NCI-H2107 (cell line): ENCODE measurements at places on chromosomes 1 and 21.

DNA sequence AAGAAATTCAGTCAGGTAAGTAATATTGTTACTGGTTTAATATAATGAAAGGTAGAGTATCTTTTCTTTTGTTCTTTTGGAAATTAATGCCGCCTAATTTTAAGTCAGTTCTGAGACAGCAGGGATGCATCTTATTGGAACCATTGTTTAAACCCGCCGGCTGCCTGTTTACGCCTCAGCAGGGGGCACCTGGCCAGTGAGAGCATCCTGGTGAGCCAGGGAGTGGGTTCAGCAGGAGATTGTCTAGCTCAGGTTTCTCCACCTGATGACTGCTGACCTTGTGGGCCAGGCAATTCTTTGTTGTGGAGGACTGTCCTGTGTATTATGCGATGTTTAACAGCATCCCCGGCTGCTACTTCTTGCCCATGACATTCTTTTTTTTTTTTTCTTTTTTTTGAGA is 30.2 kb downstream of the CHAF1B start:
- no peak for DNase-seq

GRCh38 chr1:53862507-53862906 is 24.4 kb upstream of the NDC1 start:
- DNase-seq: no peak

DNA sequence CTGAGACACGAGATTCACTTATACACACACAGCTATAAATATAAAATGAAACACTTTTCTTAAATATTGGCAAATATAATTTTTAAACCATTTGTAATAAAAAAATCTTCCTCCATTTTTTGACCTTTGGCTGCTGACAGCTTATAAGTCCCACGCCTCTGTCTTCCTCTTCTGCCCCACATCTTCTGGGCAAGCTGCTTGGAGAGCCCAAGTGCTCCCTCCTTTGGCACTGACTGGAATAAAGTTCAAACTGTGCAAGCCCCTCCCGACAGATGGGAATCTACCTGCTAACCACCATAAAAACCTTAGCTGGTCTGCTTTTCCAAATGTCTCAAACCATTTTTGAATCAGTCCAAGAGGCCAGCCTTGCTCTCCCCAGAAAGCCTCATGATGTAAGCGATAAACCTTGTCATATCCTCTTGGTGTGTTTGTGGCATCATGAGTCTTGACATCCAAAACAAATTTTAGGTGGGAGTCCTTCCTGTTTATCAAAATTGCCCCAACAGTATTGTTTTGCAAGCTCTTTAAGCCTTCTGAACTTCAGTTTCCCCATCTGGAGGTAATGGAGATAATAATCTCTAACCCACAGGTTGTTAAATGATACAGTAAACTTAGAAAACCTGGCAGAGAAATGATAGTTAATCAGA is 99.8 kb downstream of the SNX7 start:
- DNase-seq: no peak

DNA sequence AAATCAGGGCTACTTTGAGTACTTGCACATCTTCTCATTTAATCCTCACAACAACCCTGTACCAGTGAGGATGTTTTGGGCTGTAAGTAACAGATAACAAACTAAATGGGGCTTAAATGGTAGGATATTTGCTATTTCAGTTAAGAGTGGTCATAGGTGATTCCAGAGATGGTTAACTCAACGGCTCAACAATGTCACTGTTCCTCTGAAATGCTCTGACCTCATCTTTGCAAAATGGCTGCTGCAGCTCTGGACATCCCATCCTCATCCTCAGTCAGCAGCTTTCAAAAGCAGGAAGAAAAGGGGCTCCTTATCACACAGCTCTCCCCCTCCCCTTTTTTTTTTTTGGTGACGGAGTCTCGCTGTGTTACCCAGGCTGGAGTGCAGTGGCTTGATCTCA is 1.5 kb downstream of the LDLRAD2 start:
- no peak for DNase-seq

DNA sequence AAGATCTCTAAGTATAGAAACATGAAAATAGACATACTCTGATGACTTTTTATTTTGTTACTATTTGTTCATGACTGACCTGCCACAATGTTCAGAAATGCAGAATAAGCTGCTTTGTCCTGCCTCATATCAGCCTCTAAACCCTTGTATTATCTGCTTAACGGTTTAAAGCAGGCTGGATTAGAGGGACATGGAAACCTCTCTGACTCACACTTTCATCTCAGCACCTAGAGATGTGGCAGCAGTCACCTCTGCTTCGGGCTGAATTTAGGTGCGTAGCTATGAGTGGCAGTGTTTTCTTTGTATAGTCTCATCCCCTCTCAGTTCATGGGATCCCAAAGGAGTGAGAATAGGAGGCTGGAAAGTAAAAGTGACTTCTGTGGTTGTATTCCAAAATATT is 255.4 kb downstream of the RGS7 start:
- DNase-seq: no peak

- no peak for DNase-seq
These were observed 10.2 kb upstream of the BECN2 start for GRCh38 chr1:241947354-241947753.

DNA sequence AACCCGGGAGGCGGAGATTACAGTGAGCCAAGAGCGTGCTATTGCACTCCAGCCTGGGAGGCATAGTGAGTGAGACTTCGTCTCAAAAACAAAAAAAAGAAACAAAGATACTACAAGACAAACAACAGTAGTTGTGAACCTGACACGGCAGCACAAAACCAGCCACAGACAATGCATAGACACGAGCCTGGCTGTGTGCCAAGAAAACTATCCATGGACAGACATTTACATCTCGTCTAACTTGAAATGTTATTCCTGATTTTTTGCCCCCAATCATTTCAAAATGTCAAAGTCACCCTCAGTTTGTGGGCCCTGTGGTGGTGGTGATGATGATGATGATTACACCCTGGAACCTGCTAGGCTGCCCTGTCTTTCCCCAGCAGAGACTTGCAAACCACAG is 6.3 kb downstream of the KLHL21 start:
- DNase-seq: no peak

DNA sequence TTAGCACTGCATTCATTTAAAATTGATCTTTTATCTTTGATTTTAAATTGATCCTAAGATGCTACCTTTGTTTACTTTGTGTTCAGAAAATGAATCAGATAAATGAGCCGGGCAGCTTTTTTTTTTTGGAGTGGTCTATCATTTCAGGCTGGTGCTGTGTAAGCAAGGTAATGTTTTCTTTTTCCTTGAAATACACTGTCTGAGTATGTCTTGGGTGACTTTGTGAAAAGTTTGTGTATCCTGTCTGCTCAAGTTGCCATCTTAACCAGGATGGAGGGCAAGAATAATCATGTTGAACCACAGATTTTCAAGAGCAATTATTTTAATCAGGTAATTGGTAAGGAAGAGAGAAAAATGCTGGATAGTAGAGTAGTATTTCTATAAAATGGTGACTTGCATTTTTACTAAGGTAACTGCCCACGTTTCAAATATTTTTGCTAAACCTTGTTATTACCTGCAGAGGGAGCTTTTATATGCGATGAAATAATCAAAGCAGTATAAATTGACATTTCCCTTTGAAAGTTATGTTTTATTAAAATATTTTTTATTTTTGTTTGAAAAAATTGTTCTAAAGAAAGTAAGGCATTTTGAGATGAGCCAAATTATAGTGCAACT is 11.1 kb downstream of the ADGRL2 start:
- no peak for DNase-seq

GRCh38 chr21:44314561-44314960 is 14.7 kb downstream of the PFKL start:
- no peak for DNase-seq

- DNase-seq: no peak
These were observed 29.2 kb upstream of the SLC44A5 start for GRCh38 chr1:75640137-75640536.

DNA sequence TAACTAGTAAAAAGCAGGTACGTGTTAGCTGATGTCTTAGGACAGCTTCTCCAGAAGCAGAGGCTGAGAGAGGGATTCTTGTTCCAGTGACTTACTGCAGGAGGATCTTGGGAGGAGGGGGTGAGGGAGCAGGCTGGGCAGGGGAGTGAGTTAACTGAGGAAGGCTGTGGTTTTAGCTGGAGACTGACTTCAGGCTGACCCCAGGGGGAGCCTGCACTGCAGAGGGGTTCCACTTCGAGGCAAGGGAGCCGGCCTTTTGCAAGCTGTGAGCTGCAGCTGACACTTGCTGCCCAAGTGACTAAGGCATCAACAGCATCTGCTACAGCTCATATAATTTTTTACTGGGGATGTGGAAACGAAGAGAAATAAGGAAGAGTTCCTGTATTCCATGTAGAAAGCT is 50.4 kb upstream of the SOD1 start:
- DNase-seq: no peak

- DNase-seq: no peak
These were observed 119.4 kb downstream of the PRDM16 start for GRCh38 chr1:3188150-3188971.

GRCh38 chr1:19514391-19514831 is 29.1 kb upstream of the CAPZB start:
- DNase-seq: no peak

GRCh38 chr1:26696654-26697430 is 1.0 kb downstream of the ARID1A start:
- no peak for DNase-seq

DNA sequence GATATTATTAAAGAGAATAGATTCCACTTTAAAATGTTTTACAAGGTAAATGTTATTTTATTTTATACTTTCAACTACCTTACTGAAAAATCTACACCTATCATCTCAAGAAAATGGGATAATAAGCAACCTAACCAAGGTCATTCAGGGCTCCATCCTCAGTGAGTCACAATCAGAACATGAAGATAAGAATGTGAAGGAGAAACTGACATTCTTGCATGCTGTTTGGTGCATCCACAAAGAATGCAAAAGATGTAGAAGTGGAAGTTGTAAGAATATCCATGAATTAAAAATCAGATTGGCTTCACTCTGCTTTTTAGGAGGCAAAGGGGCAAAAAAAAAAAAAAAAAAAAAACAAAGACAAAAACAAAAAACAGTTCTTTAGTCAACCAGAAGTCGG is 6.5 kb downstream of the WARS2 start:
- DNase-seq: no peak

- DNase-seq: no peak
These were observed 89.0 kb downstream of the NFIA start for GRCh38 chr1:61171346-61171745.

DNA sequence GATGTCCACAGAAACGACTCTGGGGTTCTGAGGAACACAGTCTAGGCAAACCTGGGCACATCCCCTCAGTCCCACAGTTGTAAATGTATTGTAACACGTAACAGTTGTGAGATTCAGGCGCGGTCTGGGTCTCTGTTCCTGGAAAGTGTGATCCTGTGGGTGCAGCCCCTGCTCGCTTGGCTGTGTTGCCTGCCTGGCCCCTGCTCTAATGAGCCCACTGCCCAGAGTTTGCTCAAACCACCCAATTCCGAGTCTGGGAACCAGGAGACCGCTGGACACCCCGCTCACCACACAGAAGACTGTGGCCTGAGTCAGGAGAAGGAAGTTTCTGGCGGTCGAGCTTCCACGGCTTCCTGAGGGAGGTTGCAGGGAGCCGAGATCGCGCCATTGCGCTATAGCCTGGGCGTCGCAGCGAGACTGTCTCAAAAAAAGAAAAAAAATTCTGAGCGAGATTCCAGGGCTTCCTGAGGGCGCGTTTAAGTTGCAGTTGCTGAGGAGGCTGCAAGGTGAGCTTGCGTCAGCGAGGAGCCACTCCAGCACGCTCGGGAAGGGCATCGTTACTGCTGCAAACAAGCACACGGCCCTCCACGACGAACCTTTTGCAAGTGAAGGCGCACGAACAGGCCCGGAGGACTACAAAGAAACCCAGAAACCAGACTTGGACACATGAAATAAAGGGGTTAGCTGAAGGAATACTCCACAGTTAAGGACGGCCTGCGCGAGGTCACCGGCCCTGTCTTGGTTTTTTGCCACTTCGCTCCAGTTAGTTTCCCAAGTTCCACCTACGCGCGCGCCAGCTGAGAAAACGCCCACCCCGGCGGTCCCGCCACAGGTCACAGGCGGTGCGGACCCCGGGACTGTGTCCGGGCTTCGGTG is 1.1 kb downstream of the C21orf58 start:
- no peak for DNase-seq

DNA sequence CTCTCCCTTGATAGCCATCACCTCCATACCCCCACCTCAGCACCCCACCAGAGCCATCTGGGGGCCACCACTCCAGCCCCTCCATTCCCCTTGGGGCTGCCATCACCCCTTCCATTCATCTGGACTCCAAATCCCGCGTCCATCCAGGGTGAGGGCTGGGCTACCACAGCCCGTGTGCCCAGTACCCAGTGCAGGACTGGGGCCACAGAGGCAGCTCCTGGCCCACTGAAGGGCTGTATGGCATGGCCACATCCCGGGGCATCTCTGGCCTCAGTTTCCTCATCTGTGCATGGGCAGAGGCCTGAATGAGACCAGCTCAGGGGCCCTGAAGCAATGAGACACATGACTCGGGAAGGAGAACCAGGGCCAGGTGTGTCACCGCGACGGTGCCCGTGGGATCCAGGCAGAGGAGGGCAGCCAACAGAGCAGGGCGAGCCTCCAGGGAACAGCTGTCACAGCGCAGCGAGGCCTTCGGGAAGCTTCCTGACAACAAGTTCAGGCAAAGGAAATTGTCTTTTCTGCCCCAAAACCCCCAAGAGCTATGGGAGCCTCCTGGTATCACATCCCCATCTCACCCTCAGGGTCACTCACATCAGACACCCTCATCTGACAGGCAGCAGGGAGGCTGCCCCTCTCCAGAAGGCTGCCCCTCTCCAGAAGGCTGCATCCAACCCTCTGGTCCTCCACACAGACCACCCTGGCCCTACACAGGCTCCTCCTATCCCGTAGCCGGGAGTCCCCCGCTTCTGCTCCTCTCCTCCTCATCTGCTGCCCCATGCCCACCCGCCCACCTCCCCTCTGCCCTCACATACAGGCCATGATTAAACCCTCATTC is 76.3 kb downstream of the MEGF6 start:
- no peak for DNase-seq

- no peak for DNase-seq
These were observed 885 bp downstream of the AHCYL1 start for GRCh38 chr1:109985247-109986053.

DNA sequence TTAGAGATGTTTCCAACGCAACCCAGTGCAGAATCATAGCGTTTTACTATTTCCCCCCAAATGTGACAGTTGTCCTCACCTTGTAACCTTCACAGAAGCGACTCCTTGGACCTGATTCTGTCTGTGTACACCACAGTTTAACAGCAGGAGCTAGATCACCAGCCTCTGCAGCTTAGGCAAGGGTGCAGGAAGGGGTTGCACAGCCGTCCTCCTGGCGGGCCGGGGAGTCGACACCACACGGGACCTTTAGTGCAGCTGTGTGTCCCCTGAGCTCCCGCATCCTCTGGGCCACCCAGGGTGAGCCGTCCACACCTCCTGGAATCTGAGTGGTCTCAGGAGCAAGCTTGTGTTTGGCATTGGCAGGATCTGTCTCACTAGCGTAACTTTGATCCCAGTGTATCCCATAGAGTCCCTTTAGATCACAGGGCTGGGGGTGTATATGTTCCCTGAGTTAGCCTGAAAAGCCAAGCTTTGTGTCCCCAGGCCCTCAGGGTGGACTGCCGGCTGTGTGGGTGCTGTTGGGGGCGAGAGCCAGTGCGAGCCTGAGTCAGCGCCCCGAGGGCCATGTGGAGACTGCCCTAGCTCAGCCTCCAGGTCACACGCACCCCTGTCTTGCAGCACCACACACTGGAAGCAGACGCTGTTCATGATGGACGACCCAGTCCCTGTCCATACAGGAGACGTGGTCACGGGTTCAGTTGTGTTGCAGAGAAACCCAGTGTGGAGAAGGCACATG is 27.5 kb downstream of the PRMT2 start:
- no peak for DNase-seq
